ENCODE measurements at places on chromosomes 11 and 22.
A peak's percentile ranks its signal among the peaks of the same experiment; 100 is the strongest.

- DNase-seq, result no peak
Observed at GRCh38 chr22:19523240-19524169, 705 bp downstream of the CLDN5 start.

GRCh38 chr11:77375107-77375506 is 73.6 kb upstream of the GDPD4 start:
- DNase-seq, result no peak

DNA sequence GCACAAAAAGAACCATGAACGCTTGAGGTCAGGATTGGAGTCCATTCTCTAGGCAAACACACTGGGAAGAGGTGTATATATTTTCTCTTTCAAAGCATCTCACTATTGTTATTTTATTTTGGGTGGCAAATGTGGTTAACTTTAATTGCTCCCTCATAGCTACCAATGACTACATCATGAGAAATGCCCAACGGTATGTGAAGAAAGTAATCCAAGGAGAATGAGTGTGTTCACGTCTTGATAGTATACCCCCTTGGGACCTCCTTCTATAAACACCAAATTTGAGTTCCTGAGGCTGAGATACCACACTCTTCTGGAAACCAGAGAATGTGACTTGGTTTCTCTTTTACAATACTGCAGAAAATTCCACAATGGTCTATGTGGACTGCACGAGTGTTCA is 15.8 kb downstream of the OR8D1 start:
- DNase-seq, result no peak

DNA sequence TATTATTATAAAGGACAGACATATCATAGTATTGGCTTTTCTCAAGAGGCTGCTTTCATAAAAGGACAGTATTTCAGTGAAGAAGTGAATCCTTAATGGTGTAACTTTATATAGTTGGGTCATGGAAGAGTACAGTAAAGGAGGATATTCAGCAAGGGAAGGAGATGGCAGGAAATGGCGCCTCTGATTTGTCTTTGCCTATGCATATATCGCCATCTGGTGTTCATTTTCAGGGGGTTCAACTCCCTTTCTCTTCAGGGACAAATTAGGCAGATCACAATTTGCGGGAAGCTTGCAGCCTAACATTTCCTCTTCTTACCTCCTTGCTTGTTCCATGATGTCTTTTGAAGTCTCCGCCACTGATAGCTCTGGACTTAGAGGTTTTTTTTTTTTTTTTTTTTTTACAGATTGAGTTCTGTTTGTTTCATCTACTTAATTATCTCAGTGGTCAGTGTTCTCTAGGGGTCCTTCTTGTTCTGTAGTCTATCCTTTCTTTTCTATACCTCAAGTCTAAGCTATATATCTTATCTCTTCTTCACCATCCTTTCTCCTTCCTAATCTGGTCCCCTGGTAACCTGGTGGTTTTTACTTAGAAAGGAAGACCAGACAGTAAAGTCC is 21.8 kb upstream of the RRM1 start:
- peak; percentile 34 for DNase-seq

DNA sequence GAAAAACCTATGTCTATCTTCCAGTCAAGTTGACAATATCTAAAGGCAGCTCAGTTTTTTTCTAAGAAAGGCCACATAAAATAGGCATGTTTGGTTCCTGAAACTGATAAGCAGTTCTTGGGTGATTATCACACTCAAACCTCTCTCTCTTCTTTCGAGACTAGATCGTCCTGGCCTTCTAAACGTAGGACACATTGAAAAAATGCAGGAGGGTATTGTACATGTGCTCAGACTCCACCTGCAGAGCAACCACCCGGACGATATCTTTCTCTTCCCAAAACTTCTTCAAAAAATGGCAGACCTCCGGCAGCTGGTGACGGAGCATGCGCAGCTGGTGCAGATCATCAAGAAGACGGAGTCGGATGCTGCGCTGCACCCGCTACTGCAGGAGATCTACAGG is 15.1 kb downstream of the CDPF1 start:
- no peak for DNase-seq

DNA sequence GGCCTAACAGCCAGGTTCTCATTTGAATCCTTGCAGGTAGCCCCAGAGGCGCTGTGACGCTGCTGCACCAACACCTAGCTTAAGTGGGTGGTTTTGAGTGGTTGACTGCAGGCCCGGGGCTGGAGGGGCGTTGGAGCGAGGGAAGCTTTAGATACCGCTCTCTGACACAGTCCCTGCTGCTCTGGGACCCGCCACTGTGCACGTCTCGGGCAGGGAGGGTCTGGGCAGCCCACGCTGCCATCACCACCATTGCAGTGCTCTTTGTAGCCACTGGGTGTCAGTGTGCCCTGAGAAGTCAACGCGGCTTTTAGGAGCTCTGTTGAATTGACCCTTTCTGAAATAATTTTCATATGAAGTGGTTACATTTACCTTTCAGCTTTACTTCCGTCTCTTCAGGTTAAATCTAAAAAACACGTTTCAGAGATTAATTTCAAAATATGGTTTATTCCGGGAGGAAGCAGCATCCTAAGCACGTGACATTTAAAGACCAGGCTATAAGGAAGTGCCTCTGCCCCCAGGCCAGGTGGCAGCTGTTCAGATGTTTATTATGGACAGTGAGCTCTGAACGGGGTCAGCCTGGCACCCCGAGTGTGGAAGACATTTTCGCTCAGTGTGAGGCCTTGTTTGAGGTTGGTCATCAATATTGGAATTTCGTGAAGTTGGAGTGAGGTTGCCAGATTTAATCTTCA is 30.9 kb upstream of the PARVB start:
- peak; percentile 39 for DNase-seq

GRCh38 chr11:111429066-111429506 is 50.0 kb upstream of the POU2AF1 start:
- no peak for DNase-seq

- no peak for DNase-seq
Observed at GRCh38 chr11:116984186-116984585, 114.0 kb downstream of the SIK3 start.

- no peak for DNase-seq
Observed at GRCh38 chr11:58656348-58656747, 33.9 kb downstream of the CNTF start.

DNA sequence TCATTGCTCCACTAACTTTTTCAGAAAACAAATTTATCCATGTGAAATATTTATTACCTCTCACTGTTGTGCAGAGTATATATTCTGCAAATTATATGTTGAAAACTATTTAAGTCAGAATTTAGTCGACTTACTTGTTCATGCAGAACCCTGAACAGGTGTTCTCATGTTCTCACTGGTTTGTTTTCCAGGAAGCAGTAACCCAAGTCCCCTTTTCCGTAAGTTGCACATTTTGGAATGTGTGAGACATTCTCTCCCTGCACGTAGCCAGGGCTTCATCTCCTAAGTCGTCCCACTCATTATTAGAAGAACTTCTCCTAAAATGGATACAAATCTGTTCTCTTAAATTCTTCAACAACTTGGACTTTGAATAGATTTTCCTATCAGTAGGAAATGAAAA is 524.9 kb downstream of the CNTN5 start:
- no peak for DNase-seq

DNA sequence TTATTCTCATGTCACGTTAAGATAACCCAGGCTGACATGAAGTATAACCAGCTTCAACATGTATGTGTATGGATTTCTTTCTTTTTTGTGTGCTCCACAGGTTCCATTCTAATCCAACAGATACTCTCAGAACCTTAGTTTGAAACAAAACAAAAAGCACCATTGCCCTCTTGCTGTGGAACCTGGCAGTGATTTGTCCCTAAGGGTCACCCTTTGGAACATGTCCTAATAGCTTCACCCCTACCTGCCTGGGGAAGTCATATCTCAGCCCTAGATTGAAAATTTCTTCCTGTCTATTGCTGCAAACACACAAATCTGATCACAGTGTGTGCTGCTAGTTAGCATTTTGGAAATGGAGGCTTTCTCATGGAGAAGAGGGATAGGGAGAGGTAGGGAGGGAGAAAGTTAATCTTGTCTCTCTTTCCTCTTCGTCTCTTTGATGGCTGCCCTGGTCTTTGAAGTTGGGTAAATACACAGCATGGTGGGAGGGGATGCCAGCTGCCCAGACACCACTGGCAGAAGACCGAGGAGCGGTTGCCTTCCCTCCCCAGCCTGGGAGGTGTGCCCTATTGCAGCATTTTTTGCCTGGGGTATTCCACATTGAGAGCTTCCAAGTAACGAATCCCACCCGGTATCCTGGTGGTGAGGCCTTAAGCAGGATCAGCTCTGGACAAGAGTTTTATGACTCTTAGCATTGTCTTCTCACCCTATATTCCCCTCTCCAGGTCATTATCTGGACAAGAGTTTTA is 11.6 kb upstream of the CADM1 start:
- DNase-seq, result no peak

DNA sequence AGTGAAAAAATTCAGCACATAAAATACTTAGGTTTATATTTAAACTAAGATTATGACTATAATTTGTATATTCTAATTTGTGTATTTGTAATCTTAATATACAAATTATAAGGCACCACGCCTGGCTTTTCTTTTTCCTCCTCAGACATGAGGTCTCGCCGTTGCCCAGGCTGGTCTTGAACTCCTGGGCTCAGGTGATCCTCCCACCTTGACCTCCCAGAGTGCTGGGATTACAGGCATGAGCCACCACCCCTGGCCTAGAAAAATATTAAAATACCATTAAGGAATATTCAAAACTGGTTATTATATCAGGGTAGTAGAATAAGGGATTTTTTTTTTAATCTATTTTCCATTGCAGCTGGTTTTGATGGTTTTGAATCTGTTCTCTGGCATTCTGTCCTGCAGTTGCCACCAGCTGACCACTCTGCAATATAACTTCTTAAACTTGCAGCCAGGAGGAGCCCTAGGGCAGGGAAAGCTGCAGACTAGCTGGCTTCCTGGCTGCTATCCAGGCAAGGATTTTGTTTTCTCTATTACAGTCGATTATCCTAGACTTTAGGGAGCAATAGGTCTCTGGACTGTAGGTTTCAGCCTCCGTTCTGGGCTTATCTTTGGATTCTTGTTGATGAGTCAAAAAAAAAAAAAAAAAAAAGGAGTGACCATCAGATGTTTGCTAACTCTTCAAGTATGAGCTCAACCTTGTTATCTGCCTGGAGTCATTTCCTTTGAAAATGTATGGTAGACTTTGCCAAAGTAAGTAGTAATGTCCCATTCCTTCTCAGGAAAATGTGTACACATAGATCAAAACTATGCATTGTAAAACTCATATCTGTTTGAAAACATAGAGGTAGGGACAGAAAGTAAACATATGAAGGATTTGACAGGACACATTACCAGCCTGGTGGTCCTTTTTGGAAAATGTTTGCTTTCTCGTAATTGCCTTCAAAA is 13.2 kb downstream of the POLA2 start:
- no peak for DNase-seq

GRCh38 chr11:94652735-94653284 is 85.6 kb downstream of the PIWIL4 start:
- DNase-seq, result no peak

DNA sequence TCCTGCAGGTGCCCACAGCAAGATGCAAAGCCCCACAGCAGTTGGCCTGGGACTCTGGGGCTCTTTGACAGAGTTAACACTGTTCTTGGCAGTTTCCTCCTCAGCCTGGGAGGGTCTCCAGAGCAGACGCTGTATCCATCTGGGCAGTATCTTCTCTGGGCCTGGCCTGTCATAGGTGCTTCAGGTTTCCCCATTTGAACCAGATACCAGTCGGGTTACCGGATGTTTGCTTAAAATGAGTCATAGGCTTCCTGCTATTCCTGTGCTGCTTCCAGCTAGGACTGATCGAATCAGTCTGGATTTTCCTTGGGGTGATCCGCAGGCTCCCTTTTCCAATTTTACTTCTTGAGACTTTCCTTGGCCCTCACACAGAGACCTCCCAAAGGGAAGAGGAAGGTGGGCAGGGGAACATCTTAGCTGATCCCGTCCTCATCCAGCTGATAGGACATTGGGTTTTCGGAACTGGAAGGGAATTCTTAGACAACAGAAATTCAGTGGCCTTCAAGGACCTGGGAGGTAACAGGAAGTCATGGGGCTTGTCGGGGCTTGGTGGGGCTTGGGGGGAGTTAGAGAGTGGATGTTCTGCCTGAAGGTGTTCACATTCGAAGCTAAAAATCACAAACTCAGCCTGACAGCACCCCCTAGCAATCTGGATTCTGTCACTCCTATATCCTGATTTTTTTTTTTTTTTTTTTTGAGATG is 2.4 kb upstream of the RANGAP1 start:
- DNase-seq, result no peak

GRCh38 chr22:23283591-23284503 is 103.5 kb downstream of the BCR start:
- DNase-seq, result no peak

DNA sequence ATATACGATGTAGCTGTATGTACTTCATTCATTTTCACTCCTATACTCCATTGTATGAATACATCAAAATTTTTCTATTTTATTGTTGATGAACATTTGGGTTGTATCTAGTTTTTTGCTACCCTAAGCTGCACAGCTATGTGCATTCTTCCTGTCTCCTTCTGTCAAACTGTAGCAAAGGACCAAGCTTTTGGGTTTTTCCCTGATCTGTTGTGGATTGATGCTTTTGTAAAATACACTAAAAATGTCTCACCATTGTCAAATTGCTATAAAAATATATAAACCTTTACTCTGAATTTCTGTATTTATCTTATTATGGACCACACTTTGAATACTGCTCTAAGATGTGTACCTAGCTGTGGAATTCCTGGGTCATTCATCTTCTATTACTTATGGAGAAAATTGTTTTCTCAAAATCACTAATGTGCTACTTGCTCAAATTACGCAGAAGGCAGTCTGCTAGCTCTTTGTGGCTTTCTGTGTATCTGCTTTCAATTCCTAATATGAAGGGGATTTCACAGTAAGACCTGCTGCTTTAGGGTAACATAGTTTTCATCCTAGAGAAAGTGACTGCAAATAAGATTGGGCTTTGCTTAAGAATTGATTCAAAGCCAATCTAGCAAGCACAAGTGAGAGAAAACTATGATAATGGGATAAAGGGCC is 123.4 kb downstream of the CYP2R1 start:
- DNase-seq, result no peak

GRCh38 chr11:57095417-57095816 is 86.3 kb upstream of the LRRC55 start:
- no peak for DNase-seq

GRCh38 chr11:12111549-12112520 is 1.4 kb downstream of the MICAL2 start:
- DNase-seq, result no peak

GRCh38 chr22:37235897-37236607 is 8.0 kb downstream of the RAC2 start:
- DNase-seq, result no peak

DNA sequence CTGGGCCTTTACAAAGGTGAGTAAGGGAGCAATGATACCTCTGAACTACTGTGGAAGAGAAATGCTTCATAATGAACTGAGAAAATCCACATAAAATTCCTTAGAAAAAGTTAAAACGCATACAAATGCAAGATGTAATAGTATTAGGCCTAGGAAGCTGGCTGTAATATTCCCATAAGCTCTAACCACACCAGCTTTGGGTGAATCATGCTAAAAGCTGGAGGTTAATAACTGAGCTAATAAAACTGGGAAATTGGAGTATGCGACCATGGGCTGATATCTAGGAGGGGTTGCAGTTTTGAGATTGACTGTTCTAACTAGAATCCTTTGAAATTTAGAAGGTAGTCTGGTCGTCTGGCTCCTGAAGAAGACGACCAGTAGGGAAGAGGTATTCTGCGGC is 28.6 kb upstream of the RCE1 start:
- no peak for DNase-seq

GRCh38 chr11:45209891-45210699 is 63.7 kb downstream of the PRDM11 start:
- peak; percentile 55 for DNase-seq

GRCh38 chr11:23257556-23257955 is 397.3 kb upstream of the CCDC179 start:
- DNase-seq, result no peak
